ENCODE measurements at places on chromosomes 16 and 17. TPM values are rescaled to one million over a fixed set of nuclear protein-coding genes. Genes with fewer than 3 reads are reported as not detected.
A peak's percentile ranks its signal among the peaks of the same experiment; 100 is the strongest.

Gene LRRC46
- 0.84 TPM for total RNA-seq

Gene SEPHS2
- 41.2 TPM for total RNA-seq

Gene TBC1D3D
- 0.91 TPM for total RNA-seq

Gene RTN4RL1
- total RNA-seq = 3.7 TPM

Gene HS3ST3A1
- total RNA-seq = 7.5 TPM

Gene CCL17
- not detected for total RNA-seq

Gene SPNS3
- not detected for total RNA-seq

Gene AATK
- not detected for total RNA-seq

Gene SLC6A2
- total RNA-seq = not detected

Gene CDK5R1
- total RNA-seq = 1.8 TPM

Gene CCL14
- total RNA-seq = not detected

Gene MT1H
- not detected for total RNA-seq

- peaks cover 7% of the 10 kb centered on the region for H3K36me3 ChIP-seq
- no peaks in the 10 kb centered on the region for H3K27me3 ChIP-seq
- peaks cover 6% of the 10 kb centered on the region for H3K4me1 ChIP-seq
Observed at GRCh38 chr17:63369233-63369632, 76.9 kb downstream of the CYB561 start.

DNA sequence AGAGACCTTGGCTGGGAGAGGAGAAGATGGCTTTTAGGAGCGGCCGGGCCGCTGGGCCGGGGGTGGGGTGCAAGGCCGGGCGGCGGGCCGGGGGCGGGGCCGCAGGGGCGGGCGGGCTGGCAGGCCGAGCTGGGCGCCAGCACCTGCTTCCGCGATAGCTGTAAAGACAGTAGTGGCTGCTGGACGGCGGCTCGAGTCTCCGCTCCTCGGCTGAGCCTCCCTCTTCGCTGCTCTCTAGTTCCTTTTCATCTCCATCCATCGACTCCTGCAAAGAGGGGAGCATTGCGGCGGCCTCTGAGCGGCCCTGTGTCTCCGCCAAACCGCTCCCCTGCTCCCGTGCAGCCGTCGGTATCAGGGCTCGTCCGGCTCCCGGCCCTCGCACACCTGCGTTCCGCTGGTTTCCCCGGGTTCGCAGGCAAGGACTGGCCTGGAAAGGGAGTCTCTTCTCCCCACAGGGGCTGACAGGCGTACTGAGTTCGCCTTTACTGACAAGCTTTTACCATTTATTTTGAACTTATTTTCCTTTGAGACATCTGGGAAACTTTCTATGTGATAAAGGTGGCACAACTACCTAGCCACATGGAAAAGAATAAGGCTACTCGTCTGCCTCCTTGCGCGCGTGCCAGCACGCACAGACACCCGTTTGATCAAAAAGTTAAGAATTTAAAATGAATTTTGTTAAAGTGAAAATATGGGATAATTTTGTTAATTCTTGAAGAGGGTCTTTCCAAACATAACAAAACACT is at the start of gene C17orf75:
TSS of gene C17orf75 (minus strand) at position 317 of the 746 bp plus-strand sequence. CDS start at position 283, 34 bp downstream.
- H3K36me3 ChIP-seq = peaks cover 5% of the 10 kb centered on the region
- peak within 1 kb of the TSS; percentile 90 for H3K4me3 ChIP-seq
- H3K27me3 ChIP-seq = no peaks in the 10 kb centered on the region
- H3K4me1 ChIP-seq = peaks cover 20% of the 10 kb centered on the region
- peak within 1 kb of the TSS; percentile 89 for H3K27ac ChIP-seq
- peak; percentile 89 for DNase-seq

- peak overlapping the region; percentile 94 for H3K4me3 ChIP-seq
- DNase-seq = peak; percentile 94
- no peaks in the 10 kb centered on the region for H3K27me3 ChIP-seq
- peaks cover 70% of the 10 kb centered on the region for H3K4me1 ChIP-seq
- H3K27ac ChIP-seq = peak overlapping the region; percentile 99
Observed at GRCh38 chr17:7841396-7841914, 7.4 kb downstream of the KDM6B start.

DNA sequence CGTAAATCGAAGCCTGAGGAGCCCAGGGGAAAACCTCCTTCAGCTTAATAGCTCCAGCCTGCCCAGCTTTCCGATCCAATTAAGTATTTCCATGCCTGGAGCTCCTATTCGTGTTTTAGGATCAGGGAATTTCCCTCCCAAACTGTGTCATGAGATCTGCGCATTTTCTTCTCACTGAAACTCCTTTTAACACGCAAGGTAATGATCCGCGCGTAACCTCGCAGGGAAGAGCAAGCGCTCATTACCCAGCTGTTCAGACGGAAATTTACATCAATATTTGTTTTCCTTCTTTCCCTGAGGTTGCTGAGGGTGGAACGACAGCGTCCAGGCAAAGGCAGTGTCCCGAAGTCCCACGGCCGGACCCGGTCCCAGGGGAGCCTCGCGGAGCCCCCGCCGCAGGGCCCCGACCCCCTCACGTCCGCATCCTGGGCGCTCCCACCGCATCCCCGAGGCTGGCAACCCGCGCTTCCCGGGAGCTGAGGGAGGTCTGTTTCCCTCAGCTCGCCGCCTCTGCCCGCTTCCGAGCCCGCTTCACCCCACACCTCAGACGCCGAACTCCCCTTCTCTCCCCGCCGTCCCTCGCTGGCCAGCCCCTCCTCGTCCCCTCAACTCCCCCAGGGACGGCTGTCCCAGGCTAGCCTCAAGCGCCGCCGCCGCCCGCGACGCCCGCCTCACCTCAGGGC is 415 bp downstream of the ABCA5 start:
- H3K4me1 ChIP-seq = peaks cover 14% of the 10 kb centered on the region
- H3K36me3 ChIP-seq = peaks cover 4% of the 10 kb centered on the region
- peaks cover 3% of the 10 kb centered on the region for H3K27me3 ChIP-seq
- no peak for DNase-seq
- H3K4me3 ChIP-seq = peak overlapping the region; percentile 94
- peak overlapping the region; percentile 91 for H3K27ac ChIP-seq

GRCh38 chr17:76103274-76104139 is at the start of gene EXOC7:
Gene EXOC7, minus strand, starts transcription at chr17:76103787. Its CDS starts 95 bp downstream, at chr17:76103692.
- peaks cover 12% of the 10 kb centered on the region for H3K4me1 ChIP-seq
- H3K4me3 ChIP-seq = peak within 1 kb of the TSS; percentile 98
- peak within 1 kb of the TSS; percentile 94 for H3K27ac ChIP-seq
- peaks cover 14% of the 10 kb centered on the region for H3K36me3 ChIP-seq
- DNase-seq = peak; percentile 97

DNA sequence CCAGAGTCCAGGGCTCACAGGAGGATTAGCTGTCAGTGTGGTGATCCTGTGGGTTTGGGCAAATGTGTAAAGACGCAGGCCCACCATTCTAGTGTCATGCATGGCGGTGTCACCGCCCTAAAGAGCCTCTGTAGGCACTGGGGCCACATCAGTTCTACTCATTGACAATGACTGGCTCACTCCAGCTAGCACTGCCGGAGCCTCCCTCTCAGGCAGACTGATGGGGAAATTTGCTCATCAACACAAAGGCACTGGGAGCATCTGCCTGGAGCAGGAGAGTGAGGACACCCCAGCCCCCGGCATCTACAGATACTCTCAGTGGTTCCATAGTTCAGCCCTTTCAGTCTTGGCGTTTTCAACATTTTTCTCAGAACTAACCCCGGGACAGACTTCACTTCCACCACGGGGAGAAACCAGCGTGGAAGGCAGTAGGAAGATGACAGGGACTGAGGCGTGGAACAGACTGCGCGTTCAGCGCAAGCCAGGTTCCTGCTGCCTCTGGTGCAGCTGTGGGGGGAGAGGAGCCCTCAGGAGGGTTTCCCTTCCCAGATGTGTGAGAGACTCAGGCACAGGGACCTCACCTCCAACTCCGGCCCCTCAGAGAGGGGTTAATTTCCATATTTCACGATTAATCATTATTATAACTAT is 256.6 kb downstream of the RBFOX3 start:
- no peaks in the 10 kb centered on the region for H3K36me3 ChIP-seq
- no peak overlapping the region for H3K4me3 ChIP-seq
- H3K27ac ChIP-seq = no peak overlapping the region
- H3K4me1 ChIP-seq = no peaks in the 10 kb centered on the region
- peaks cover 26% of the 10 kb centered on the region for H3K27me3 ChIP-seq

- no peaks in the 10 kb centered on the region for H3K4me1 ChIP-seq
- H3K27ac ChIP-seq = no peak overlapping the region
- H3K27me3 ChIP-seq = no peaks in the 10 kb centered on the region
- H3K36me3 ChIP-seq = no peaks in the 10 kb centered on the region
Observed at GRCh38 chr16:35305476-35305875, 1846.1 kb downstream of the TP53TG3F start.

- H3K36me3 ChIP-seq = no peaks in the 10 kb centered on the region
- peak; percentile 94 for DNase-seq
- peaks cover 33% of the 10 kb centered on the region for H3K4me1 ChIP-seq
- H3K27ac ChIP-seq = peak within 1 kb of the TSS; percentile 99
Observed at GRCh38 chr17:7687072-7687907, at the start of gene TP53. Gene TP53, minus strand, starts transcription at chr17:7687490. Its CDS starts 10,896 bp downstream, at chr17:7676594.

DNA sequence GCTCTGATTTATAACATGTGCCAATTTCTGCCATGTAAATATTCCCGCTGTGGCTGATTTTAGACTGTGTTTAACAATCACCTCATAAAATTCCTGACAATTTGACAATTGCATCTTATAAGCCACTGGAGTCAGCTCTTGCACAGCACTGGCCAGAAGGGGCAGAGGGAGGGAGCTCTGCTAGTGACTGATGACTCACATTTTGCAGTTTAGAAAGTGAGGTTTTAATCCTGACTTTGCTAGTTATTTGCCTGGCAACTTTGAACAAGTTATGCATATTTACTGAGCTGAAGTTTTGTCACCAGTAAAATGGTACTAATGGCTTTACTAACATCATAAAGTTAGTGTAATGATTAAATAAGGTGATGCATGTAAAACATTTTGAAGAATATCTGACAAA is 452.3 kb downstream of the CNTNAP4 start:
- no peaks in the 10 kb centered on the region for H3K36me3 ChIP-seq
- DNase-seq = no peak
- no peak overlapping the region for H3K4me3 ChIP-seq
- no peaks in the 10 kb centered on the region for H3K4me1 ChIP-seq
- no peak overlapping the region for H3K27ac ChIP-seq
- no peaks in the 10 kb centered on the region for H3K27me3 ChIP-seq

GRCh38 chr17:80374732-80375585 is 40.0 kb upstream of the ENDOV start:
- no peak overlapping the region for H3K4me3 ChIP-seq
- no peaks in the 10 kb centered on the region for H3K4me1 ChIP-seq
- no peak for DNase-seq
- H3K27me3 ChIP-seq = no peaks in the 10 kb centered on the region
- no peak overlapping the region for H3K27ac ChIP-seq

DNA sequence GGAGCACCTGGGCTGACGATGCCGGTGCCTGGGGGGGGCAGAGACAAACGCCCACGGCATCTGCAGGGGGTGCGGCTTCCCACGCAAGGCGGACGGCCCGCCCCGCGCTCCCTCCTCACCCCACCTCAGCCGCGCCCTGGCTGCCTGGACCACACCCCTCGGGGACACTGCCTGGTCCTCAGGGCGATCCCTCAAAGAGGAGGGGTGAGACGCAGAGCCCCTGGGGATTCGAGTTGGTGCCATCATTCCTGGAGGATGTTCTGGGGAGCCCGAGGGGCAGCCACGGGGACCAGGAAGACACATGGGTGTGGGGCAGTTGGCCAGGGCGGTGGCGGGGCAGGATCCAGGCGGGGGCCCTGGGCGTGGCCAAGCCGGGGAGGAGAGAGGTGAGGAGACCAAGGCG is 3.9 kb downstream of the IGFALS start:
- H3K27ac ChIP-seq = no peak overlapping the region
- no peak for DNase-seq
- no peaks in the 10 kb centered on the region for H3K27me3 ChIP-seq
- H3K4me3 ChIP-seq = no peak overlapping the region

GRCh38 chr16:8099586-8099985 is 490.7 kb downstream of the TMEM114 start:
- no peak for DNase-seq
- H3K36me3 ChIP-seq = no peaks in the 10 kb centered on the region
- H3K27me3 ChIP-seq = no peaks in the 10 kb centered on the region
- H3K4me1 ChIP-seq = no peaks in the 10 kb centered on the region

- H3K36me3 ChIP-seq = no peaks in the 10 kb centered on the region
- no peak overlapping the region for H3K4me3 ChIP-seq
- DNase-seq = no peak
- H3K27me3 ChIP-seq = peaks cover 13% of the 10 kb centered on the region
- no peak overlapping the region for H3K27ac ChIP-seq
- H3K4me1 ChIP-seq = no peaks in the 10 kb centered on the region
Observed at GRCh38 chr16:71259086-71259485, 28.6 kb upstream of the HYDIN start.

DNA sequence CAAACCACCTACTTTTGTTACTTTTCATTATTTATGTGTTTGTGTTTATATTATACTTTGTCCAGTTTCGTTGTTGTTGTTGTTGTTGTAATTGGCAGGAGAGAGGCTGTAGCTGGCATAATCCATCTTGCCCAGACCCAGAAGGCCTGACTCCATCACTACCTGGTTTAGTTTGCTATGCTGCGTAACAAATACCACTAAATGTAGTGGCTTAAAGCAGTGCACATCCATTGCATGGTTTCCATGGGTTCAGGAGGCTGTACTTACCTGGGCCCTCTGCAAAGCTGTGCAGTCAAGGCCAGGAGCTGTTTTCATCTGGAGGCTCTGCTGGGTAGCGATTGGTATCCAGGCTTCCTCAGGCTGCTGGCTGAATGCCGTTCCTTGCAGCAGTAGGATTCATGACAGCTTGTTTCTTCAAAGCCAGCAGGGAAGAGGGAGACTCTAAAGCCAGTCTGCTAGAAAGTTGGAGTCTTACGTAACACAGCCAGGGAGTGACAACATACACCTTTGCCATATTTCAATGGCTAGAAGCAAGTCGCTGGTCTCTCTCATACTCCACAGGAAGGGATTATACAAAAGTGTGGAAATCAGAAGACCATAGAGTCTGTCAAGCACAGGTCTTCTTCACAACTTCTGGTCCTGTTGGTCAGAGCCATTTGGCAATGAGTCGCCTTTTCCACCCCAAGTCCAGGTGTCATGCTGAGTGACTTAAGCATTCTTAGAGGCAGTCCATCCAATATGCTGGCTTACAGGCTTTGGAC is 41.1 kb downstream of the TNRC6C start:
- no peaks in the 10 kb centered on the region for H3K27me3 ChIP-seq
- H3K4me1 ChIP-seq = peaks cover 38% of the 10 kb centered on the region
- no peak for DNase-seq
- H3K4me3 ChIP-seq = no peak overlapping the region
- H3K27ac ChIP-seq = peak overlapping the region; percentile 41
- H3K36me3 ChIP-seq = peaks cover 4% of the 10 kb centered on the region

DNA sequence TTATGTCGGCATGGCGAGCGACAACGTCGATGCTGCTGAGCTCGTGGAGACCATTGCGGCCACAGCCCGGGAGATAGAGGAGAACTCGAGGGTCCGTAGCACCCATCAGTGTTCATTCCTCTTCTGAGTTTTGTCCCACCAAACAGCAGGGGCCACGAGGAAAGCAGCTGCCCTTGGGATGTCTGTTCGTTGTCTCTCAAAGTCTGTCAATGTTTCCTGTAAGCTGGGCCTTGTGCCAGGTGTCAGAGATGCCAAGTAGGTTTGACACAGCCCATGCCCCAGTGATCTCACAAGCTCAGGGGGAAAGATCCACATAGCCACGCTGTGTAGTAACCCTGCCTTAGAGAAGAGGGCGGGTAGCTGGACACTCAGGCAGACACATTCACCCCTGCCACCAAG is 22.6 kb downstream of the NTAN1 start:
- no peak for DNase-seq
- H3K36me3 ChIP-seq = peaks cover 72% of the 10 kb centered on the region
- H3K27me3 ChIP-seq = no peaks in the 10 kb centered on the region
- peaks cover 11% of the 10 kb centered on the region for H3K4me1 ChIP-seq

- H3K27ac ChIP-seq = no peak overlapping the region
- no peaks in the 10 kb centered on the region for H3K4me1 ChIP-seq
- H3K27me3 ChIP-seq = peaks cover 31% of the 10 kb centered on the region
- no peak overlapping the region for H3K4me3 ChIP-seq
- DNase-seq = no peak
Observed at GRCh38 chr17:31472137-31472536, 80.7 kb downstream of the RAB11FIP4 start.

Measured in osteocyte (in vitro differentiated cells).